ENCODE measurements at places on chromosomes 3 and 15.

- DNase-seq: peak; percentile 66
Observed at GRCh38 chr3:125150525-125151441, 61.8 kb downstream of the SLC12A8 start.

DNA sequence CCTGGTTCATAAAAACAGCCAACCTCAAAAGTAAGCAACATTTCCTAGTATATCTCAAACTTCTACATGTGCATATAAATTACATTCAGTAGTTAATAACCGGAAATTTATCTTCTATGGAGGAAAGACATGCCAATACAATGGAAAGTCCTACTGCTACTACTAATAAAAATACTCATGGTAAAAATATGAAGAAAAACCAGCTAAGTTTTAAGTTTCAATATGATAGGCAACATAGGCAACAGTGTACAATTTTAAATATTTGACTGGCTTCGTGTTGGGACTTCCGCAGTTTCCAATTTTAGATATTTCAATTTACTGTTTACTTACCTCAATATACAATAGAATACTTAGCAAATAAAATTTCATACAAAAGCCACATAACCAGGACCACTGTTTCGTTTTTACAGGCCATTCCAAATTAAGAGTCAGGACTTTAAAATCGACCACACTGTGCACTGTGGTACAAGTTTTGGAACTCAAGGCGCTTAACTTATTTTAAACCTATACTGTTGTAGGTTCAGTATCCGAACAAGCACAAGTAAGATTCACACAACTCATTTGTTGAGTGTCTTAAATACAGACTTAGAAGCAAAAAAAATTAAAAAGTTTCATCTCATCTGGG is 2.9 kb downstream of the NAA50 start:
- no peak for DNase-seq

DNA sequence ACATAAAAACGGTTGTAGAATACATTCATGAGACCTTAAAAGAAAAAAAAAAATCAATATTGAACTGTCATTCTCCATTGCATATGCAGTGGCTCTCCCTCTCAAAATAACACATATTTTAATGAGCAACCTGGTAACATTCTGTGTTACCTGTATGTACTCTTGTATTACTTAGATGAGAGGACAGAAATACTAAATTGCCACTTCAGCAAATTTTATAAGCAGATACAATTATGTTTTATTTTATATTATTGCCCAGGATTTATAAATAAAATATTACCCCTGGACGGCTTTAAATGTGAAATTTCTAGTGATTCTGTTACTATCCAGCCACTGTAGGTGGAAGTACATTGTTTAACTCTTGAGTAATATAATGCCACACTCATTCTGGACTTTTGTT is 463.2 kb upstream of the ROBO1 start:
- DNase-seq: no peak

GRCh38 chr3:159185443-159186050 is 383.7 kb downstream of the MFSD1 start:
- no peak for DNase-seq

- DNase-seq: peak; percentile 63
Observed at GRCh38 chr15:60376677-60377095, 21.1 kb downstream of the ANXA2 start.

DNA sequence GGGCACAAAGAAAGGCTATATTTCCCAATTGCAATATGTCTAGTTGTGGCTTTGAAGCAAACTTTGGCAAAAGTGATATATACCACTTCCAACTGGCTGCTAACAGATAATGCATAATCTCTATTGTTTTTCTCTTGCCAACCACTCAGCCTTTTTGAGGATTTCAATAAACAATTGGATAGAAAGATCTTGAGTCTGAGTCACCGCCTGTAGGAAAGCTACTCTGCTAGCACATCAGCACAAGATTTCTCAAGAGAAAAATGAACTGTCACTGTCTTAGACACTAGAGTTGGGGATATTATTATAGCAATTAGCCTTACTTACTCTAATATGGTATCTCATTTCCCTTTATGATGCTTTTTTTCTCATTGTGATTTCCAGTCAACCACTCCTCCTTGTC is 119.7 kb downstream of the SST start:
- DNase-seq: no peak

DNA sequence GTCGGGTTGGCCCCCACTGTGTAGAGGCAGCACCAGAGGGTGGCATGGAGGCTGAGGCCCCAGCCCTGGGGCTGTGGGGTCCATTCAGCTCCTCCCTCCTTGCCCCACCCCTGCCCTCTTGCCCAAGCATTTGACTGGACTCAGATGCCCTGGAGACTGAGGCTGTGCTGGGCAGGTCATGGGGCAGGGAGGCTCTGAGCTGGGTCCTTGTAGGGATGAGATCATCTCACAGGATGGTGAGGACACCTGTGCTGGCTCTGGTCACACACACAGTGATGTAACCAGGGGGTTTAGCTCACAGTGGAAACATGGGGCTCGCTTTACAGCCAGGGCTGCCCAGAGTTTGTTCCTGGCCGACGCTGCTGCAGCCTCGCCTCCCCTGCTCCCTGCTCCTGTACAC is 17.8 kb downstream of the ALPK3 start:
- DNase-seq: no peak
